Astrocyte of the cerebellum (primary cell): ENCODE measurements at places on chromosomes 2 and 18.

DNA sequence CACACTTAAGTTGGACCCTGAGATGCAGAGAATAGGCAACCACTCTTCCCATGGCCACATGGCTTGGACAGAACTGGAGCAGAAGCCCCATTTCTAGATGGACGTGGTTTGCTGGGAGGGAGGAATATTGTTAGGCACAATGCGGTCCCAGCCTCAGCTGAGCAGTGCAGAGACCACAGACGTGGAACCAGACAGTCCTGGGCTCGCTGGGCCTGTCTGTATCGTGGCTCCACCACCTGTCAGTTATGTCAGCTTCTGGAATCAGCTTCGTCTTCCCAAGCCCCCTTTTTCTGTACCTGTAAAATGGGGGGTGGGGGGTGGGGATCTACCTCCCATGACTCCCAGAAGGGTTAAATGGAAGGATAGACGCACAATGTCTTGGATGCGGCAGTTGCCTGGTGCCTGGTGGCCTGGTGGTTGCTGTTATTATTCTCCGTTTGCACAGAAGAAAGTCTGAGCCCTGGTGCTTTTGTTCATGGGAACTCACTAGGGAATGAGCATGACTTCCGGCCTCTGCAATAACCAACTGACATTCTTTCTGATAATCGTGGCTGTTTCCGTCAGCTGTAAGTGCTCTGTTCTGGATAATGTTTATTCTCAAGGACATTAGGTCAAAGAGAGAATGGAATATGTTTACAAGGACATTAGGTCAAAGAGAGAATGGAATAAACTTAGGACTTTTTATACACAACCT is 31.4 kb downstream of the COLEC11 start:
- DNase-seq = no peak

DNA sequence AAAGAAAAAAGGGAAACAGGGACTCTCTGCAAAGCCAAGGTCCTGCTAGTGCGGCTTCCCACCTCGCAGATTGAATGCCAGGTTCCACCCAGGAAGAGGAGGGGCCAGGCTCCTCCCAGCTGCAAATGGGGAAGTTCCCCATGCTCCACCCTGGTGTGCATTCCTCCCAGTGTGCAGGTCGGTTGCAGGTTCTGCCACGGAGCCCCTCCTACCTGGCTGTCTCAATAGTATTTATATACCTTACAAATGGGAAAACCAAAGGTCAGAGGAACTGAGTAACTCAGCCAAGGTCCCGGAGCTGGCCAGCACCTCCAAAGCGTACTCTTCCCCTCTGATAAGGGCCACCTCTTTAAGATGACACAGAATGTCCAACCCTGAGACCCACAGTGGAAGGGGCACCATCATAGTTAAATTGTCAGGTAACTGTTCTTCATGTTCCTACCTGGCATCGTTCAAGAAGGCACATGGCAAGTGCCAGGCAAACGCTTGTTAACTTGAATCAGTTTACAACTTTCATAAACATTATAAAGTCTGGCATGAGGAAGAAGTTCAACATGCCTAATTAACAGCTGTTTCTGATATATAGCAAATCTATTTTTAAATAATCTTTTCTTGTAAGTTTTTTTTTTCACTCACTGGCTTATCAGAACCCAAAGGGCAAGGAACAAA is 35.5 kb downstream of the POU3F3 start:
- no peak for DNase-seq

- no peak for DNase-seq
Observed at GRCh38 chr2:11568436-11568835, 34.6 kb downstream of the GREB1 start.

DNA sequence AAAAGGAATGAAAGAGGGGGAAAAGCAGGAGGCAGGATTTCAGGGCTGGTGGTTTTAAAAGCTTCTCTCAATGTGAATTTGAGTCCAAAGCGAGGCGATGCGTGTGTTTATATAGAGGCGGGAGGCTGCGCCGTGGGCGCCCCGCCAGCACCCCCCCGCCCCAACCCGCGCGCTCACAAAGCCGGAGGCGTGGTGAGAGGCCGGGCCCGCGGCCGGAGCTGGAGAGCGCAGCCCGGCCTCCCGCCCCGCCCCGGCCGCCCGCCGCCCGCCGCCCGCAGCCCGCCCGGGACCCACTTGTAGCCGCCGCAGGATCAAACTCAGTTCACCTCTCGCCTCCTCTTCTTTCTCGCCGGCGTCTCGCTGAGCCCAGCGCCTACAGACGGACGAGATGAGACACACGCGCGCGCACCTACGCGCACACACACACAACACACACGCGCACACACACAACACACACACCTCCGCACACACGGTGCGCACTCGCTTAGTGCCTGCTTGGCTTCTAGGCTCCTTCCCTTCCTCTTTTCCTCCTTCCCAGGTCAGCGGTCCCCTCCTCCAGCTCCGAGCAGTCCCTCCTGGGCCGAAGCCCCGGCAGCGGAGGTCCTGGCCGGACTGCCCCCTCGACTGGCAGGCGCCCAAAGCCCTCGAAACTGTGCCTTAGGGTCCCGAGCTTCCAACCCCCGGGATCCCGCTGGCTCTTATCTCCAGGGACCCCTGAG is 1.3 kb upstream of the CYP26B1 start:
- no peak for DNase-seq
